ENCODE measurements at places on chromosomes 5 and 9. TPM values are rescaled to one million over a fixed set of nuclear protein-coding genes. Genes with fewer than 3 reads are reported as not detected.

DNA sequence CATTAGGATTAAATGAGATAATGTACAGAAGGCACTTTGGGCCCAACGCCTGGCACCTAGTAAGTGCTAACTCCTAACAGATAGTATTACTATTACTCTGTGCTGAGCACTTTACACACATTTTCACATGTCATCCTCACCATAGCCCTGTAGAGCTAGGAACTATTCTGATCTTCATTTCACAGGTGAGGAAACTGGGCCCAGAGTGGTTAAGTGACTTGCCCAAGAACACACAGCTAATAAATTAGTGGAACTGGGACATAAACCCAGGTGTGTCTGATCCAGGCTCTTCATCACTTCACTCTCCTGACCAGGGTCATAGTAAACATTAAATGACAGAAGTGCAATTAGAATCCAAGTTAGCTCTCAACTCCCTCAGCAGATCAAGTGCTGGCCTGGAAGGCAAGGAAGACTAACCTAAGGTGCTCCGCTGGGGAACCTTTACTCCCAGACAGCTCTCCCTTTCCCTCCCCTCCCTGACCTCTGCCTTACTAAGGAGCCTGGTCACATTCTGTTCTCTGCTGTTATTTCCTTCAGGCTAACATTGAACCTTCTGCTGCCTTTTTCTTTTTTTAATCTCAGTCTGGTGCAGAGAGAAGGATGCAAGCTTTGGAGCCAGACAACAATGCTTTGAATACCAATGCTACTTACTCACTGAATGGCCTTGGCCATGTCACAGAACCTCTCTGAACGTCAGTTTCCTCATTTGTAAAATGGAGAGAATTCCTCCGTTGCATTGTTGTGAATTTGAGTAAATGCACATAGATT lies 4.1 kb upstream of the ADRA1B start:
- H3K36me3 ChIP-seq = no peaks in the 10 kb centered on the region

DNA sequence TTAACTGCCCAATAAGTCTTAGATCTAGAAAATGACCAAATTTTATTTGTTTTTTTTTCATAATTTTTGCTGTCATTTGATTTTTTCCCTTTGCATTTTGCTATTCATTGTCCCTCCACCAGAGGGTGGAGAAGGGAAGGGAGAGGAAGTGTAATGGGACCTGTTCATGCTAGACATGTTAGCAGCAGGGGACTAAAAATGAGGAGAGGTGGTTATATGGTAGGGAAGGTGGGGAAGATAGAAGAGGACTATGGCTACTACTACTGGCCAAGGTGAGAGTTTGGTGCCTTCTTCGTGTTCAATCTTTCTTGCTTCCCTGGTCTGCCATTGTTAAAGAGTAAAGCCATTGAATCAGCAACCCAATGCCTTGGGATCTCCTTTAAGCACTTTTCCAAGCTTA lies 6.4 kb downstream of the GRIA1 start:
- peak; percentile 13 for DNase-seq
- H3K36me3 ChIP-seq = no peaks in the 10 kb centered on the region
- H3K27me3 ChIP-seq = peaks cover 39% of the 10 kb centered on the region
- no peaks in the 10 kb centered on the region for H3K4me1 ChIP-seq
- H3K27ac ChIP-seq = no peak overlapping the region

- H3K4me1 ChIP-seq = no peaks in the 10 kb centered on the region
- no peak for DNase-seq
These were observed 29.0 kb downstream of the PDE6A start for GRCh38 chr5:149915392-149916260.

DNA sequence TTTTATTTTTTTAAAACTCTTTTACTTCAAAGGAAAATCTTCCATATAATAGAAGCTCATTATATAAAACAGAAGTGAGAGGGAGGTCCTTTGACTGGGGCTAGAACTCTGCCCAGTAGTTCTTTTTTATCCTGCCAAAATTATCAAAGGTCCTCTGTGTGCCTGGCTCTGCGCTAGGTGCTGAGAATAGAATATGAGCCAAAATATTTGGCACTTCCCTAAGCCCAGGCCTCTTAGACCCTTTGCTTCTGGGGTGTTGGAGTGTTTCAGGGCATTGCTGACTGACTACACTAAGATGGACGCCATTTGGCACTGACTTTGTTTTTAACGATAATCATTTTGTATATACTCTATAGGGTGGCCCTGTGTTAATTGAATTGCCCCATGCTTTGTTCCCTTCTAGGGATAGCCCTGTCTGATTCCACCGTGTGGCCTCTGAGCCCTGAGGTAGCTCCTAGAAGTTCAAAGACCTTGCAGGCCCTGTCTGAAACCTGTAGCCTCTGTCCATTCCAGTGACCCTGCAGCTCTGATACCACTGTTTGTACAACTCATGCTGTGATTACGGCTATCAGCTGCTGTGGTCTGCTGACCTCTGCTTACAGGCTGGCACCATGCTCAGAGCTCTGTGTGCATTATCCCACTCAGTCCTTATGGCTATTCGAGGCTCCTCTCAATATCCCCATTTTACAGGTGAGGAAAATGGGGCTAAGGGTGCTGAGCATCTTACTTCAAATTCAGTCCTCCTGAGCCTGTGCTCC lies 84.3 kb upstream of the SHB start:
- DNase-seq = no peak
- no peak overlapping the region for H3K4me3 ChIP-seq
- no peaks in the 10 kb centered on the region for H3K36me3 ChIP-seq
- no peaks in the 10 kb centered on the region for H3K27me3 ChIP-seq
- H3K27ac ChIP-seq = no peak overlapping the region
- no peaks in the 10 kb centered on the region for H3K4me1 ChIP-seq

- no peak overlapping the region for H3K27ac ChIP-seq
- H3K4me1 ChIP-seq = no peaks in the 10 kb centered on the region
- no peak for DNase-seq
- H3K36me3 ChIP-seq = no peaks in the 10 kb centered on the region
These were observed 156.4 kb downstream of the ST8SIA4 start for GRCh38 chr5:100746730-100747129.

DNA sequence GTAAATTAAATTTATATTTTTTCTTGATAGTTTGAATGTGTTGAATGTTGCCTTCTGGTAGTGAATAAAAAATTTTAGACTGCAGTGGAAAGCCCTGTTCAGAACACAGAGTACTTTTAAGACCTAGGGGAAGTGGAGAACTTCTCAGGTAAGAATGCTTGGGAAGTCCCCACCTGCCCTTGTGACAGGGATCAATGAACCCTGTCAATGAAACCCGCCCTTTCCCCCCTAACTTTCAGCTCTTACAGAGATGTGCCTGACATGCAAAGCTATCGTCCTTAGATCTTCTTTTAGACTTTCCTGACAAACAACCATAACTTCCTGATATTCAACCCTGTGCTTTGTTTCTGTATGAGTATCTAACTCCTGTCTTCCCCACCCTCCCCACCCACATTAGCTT lies 562.7 kb downstream of the TLE4 start:
- H3K36me3 ChIP-seq = no peaks in the 10 kb centered on the region
- H3K27me3 ChIP-seq = no peaks in the 10 kb centered on the region
- DNase-seq = no peak
- no peak overlapping the region for H3K4me3 ChIP-seq

DNA sequence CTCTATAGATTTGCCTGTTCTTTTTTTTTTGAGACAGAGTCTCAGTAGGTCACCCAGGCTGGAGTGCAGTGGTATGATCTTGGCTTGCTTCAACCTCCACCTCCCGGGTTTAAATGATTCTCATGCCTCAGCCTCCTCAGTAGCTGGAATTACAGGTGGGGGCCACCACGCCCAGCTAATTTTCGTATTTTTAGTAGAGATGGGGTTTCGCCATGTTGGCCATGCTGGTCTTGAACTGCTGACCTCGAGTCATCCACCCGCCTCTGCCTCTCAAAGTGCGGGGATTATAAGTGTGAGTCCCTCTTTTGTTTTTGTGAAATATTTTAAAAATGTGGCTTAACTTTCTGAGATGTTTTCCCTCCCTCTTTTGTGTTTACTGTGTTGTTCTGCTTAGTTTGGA lies 29.2 kb downstream of the HSPA4 start:
- no peaks in the 10 kb centered on the region for H3K4me1 ChIP-seq
- no peaks in the 10 kb centered on the region for H3K27me3 ChIP-seq
- H3K36me3 ChIP-seq = peaks cover 30% of the 10 kb centered on the region
- H3K27ac ChIP-seq = no peak overlapping the region
- H3K4me3 ChIP-seq = no peak overlapping the region
- no peak for DNase-seq

Gene KCNMB1
- not detected for total RNA-seq

DNA sequence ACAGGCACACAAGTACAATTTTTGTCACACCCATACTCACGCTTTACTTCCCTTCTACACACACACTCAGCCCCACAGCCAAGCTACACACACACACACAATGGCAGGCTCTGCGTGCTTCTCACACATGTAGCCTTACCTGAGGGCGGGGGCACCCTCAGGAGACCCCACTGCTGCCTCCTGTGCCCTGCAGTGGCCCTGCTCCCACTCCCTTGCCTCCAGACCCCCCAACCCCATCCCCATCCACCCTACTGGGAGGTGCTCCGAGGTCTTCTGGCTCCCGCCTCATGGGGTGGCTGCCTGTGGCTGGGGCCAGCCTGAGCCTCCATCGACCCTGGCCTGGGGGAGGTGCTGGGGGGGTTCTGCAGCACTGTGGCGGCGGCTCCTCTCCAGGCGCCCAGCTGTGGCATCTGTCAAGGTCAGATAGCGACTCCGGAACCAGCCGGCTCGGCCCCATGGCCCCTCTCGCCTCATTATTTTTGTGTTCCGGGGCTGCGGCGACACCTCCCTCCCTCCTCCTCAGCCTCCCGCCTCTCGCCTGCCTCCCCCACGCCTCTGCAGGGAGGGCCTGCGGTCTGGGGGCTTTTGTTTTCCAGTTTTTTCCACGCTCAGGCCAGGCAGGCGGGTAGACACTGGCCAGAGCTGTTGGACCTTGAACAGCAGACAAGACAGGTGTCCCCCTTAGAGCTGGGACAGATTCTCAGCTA lies 21.7 kb downstream of the CXXC5 start:
- peaks cover 4% of the 10 kb centered on the region for H3K36me3 ChIP-seq
- H3K4me3 ChIP-seq = no peak overlapping the region
- H3K4me1 ChIP-seq = peaks cover 28% of the 10 kb centered on the region
- H3K27me3 ChIP-seq = no peaks in the 10 kb centered on the region
- DNase-seq = no peak

DNA sequence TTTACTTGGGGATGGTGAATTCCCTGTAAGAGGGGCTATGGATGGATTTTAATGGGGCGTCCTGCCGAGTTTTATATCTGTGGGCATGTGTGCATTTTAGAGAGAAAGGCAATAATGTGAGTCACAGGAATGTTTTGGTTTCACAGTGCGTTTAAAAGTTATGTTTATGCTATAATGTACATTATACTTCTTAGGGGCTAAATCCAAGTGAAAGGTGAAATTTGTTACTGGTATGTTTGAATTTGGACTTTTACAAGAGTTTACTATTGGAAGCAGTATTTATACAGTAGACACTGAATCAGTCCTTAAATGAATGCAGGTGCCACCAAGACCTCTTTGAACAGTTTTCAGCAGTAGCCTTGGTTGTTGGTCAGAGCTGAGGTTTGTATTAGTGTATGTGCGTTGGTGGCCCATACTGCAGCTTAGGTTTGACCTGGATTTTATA lies 5.6 kb downstream of the JMY start:
- no peak overlapping the region for H3K27ac ChIP-seq
- no peaks in the 10 kb centered on the region for H3K27me3 ChIP-seq
- H3K36me3 ChIP-seq = no peaks in the 10 kb centered on the region
- H3K4me1 ChIP-seq = peaks cover 6% of the 10 kb centered on the region
- no peak overlapping the region for H3K4me3 ChIP-seq

GRCh38 chr5:6704361-6704851 lies 8.8 kb upstream of the TENT4A start:
- H3K4me3 ChIP-seq = peak overlapping the region; percentile 32
- no peaks in the 10 kb centered on the region for H3K36me3 ChIP-seq
- peak overlapping the region; percentile 52 for H3K27ac ChIP-seq
- no peaks in the 10 kb centered on the region for H3K27me3 ChIP-seq
- DNase-seq = no peak

Gene C9orf152
- total RNA-seq = not detected

Gene TRIM7
- total RNA-seq = 30.2 TPM

DNA sequence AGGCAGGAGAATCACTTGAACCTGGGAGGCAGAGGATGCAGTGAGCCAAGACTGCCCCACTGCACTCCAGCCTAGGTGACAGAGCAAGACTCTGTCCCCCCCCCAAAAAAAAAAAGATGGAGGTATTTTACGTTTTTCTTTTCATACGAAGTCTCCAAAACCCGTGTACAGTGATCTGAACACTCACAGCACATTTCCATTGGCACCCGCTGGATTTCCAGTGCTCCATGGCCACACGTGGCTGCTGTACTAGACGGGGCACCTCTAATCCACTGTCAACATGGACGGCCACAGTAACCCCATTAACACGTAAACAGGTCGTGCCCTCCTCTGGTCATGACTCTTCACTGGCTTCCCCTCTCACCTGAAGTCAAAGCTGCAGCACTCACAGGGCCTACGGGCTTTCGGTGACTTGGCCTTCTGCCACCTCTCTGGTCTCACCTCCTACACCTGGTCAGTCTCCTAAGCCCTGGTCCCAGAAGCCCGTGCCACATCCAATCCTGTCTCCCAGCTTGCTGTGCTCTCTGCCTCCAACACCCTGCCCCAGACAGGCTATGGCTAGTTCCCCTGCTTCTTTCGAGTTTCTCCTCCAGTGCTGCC lies 22.1 kb downstream of the TBC1D9B start:
- no peak overlapping the region for H3K27ac ChIP-seq
- H3K4me3 ChIP-seq = no peak overlapping the region
- H3K4me1 ChIP-seq = no peaks in the 10 kb centered on the region
- peaks cover 37% of the 10 kb centered on the region for H3K36me3 ChIP-seq
- no peak for DNase-seq

Data from HCT116 (cell line).